ENCODE measurements at places on chromosomes 4 and X.

DNA sequence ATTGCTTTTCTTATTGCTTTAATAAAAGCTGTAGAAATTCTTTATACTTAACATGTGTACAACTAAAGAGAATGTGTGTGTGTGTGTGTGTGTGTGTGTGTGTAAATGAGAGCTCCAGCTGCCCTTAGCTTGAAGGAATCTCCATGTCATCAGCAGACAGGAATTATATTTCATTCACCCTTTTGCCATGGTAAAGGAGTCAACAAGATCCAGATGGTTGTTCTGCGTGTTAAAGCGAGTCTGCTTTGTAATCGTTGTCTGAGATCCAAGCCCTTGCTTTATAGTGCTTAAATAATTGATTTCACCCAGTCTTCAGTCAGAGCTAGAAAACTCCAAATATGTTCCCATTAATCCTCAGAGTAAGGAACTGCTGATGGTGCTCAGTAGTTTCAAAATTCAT is 285.5 kb downstream of the PDGFC start:
- no peak for DNase-seq

DNA sequence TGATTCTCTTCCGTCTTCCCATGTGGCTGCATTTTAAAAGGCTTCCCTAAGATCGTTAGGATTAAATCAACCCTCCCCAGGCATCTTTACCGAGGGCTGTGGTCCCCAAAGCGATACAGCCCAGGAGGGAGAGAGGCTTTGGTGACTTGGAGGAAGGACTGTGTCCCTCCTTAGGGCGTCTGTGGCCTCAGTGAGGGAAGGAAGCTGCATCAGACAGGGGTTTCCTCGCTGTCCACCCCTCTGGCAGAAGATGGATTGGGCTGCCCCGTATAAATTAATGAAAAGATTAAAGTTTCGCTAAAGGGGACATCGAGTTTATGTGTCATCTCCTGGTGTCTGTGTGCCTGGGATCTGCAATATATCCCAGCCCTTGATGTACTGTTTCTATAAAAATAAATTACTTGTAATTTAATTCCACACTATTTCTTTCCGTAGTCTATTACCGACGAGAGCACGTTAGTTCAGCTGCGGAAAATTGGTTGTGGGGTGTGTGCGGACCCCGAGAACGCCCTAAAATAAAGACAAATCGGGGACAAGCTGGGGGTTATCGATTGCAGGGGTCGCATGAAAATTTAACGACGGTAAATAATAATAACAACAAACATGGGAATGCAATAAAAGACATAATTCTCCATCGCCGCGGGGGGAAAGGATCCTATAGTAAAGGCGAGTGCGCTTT is 6.5 kb downstream of the SHOX start:
- DNase-seq: no peak

GRCh38 chr4:11878241-11878640 is 449.5 kb upstream of the HS3ST1 start:
- no peak for DNase-seq

- DNase-seq: no peak
These were observed 60.5 kb upstream of the ADAMTS3 start for GRCh38 chr4:72629540-72629939.

DNA sequence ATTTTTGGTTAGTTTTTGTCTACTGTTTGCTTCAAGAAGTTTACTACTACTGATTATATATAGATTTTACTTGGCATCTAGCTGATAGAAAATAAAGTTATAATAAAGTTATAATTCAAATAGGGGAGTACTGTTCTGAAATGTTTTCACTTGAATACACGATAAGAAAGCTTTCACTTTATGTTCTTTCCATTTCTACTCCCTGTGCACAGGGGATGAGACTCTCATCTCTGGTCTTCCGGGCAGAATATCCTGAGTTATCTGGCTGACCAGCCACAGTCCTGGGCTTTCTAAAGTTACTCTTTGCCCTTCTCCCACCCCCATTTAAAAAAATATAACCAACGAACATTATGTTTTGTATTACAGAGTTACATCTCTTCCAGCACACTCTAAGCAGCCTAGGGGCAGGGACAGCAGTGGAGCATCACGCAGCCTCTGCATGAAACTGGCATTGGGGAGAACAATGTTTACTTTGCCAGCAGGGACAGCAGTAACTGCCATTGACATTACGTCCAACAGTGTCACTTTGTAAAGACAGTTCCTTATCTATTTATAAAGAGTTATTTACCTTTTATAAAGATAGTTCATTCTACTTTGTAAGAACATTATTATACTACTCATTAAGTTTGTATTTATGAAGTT is 64.3 kb downstream of the METTL14 start:
- DNase-seq: peak; percentile 33

- DNase-seq: no peak
These were observed 2023.0 kb upstream of the AGA start for GRCh38 chr4:179465131-179465797.

DNA sequence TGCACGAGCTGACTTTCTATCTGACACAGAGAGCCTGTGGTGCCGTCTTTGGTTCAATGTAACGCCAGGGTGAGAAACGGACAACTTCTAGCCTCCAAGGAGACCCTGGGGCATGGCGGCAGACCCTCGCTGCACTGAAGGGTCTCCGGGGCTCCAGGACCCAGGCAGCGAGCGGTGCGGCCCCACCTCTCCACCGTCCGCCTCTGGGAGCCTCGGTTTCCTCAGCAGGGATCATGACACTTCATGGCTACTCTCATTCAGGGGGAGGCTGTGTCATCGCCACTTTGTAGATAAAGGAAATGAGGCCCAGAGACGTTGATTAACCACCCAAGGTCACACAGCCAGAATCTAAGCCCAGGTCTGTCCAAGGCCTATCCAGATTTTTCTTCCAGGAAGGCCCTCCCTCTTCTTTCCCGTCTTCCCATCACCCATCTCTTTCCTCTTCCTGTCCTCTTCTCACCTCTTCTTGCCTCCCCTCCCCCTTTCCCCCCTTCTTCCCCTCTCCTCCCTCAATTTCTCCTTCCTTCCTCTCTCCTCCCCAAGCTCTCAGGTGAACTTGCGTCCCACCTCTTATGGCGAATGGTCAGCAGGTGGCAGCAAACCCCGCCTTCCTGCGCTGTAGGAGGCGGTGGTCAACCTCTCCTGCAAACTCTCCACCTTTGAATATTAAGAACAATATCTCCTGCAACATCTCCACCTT is 69.3 kb upstream of the HMX1 start:
- DNase-seq: no peak

DNA sequence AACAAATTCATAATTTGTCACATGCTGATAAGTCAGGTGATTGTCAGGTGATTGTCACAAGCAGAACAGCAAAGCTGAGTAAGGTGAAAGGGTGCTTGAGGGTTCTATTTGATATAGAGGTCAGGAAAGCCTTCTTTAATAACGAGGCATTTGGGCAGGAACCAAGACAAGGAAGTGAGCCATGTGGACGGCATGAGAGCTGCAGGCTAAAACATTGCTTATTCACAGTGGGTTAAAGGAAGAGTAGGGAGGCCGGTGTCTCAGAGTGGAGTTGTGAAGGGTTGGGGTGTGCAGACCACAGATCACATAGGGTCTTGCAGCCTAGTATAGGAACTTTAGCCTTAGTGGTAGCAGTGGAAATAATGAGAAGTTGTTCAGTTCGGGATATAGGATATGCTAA is 31.3 kb upstream of the CYP2U1 start:
- DNase-seq: no peak

DNA sequence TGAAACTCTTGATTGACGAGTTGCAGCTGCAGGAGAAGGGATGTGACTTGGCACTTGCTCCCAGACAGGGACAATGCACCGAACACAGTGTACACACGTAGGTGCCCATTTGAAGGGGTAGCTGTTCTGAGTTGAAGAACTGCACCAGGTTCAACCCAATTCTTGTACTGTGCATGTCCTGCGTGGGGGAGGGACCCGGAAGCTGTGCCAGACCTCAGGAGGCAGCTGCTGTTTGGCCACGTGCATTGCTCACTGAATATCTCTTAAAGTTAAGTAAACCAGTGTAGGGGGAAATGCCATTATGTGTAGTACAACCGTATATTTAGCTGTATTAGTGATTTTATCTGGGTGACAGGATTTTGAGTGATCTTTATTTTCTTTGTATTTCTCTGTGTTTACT is 12.0 kb upstream of the RBBP7 start:
- DNase-seq: peak; percentile 2

GRCh38 chr4:95050980-95051701 is 293.4 kb downstream of the BMPR1B start:
- DNase-seq: no peak

DNA sequence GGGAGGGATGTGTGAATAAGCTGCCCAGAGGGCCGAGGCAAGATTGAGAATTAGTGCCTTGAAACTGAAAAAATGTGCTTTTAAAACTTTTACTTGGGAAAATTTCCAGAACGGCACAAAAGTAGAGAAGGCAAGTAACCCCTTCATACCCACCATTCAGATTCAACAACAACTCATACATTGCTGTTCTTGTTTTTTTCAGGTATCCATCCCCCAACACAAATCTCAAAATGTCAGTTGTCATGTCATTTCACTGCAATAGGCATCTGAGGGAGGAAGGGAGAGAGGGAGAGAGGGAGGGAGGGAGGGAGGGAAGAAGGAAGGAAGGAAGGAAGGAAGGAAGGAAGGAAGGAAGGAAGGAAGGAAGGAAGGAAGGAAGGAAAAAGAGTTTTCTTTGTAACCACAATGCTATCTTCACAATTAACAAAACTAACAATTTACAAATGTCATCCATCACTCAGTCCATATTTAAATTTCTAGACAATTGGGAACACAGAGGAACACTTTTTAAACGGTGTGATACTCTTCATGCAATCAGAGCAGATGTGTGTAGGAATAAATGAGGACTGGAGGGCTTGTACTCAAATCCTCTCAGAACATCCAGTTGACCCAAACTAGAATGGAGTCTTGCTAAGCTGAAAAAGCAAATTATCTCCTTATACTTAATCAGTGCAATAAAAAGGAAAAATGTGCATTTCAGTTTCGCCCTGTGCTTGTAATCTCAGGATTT is 54.8 kb upstream of the ADGRG2 start:
- DNase-seq: no peak

- DNase-seq: no peak
These were observed 1964.0 kb downstream of the PCDH7 start for GRCh38 chr4:32684160-32684559.

GRCh38 chr4:36128689-36129088 is 115.6 kb downstream of the ARAP2 start:
- no peak for DNase-seq

DNA sequence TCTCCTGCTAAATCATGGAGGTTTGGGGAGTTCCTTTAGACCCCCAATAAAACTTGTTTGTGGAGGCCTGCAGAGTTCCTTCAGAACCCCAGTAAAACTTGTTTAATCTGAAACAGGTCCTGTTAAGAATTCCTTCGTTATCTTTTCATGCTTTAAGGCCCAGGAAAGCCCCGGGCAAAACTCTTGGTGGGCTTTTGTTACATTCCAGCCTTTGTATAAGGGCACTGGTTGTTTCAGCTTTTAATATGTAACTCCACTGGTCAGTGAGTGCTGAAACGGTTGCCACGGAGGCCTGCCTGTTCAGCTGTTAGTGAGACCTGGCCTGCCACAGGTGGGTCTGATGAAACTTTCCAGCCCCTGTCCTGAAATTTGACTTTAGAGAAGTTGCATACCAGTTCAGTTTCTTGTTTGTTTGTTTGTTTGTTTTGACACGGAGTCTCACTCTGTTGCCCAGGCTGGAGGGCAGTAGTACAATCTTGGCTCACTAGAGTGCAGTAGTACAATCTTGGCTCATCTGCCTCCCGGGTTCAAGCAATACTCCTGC is 12.4 kb upstream of the DHRSX start:
- DNase-seq: no peak

GRCh38 chrX:2502120-2502667 is 1.4 kb upstream of the DHRSX start:
- DNase-seq: no peak

DNA sequence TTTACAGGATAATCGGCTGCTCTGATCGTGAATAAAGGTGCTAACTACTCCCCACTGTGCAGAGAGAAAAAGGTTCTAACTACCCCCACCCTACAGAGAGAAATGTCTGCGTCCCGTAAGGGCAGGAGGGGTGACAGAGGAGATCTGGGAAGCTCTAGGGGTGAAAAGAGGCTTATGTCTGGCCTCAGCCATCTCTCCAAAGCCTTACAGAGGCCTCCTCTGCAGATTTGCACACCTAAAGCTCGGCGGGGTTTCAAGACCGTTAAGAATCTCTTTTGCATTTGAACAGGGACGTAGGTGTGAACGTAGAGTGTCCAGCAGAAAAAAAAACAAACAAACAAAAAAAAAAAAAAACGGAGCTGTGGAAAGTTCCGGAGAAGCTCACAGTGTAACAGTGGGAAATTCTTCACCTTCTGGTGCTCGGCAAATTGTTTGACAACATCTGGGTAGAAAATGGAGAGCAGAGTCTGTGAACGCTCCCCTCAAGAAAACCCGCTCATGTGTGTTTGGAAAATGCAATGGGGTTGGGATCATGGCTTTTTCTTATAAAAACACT is 161.0 kb downstream of the SHOX start:
- DNase-seq: no peak

DNA sequence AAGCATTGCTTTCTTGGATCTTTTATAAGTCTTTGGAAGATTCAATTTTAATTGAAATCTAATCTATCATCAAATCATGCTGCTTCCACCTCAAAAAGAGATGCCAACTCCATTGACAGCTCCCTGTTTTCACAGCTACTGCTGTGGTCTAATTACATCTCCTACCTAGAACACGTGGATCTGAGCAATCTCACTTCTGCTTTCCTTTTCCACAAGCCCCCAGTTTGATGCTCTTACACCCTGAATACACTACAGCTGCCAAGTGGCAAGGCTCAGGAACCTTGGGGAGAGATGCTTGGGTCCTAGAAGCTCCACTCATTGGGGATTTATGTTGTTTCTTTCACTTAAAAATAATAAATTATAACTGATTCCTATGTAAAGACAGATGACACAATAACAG is 172.0 kb downstream of the CFAP299 start:
- DNase-seq: no peak

GRCh38 chr4:17272154-17272553 is 239.7 kb downstream of the QDPR start:
- DNase-seq: no peak

DNA sequence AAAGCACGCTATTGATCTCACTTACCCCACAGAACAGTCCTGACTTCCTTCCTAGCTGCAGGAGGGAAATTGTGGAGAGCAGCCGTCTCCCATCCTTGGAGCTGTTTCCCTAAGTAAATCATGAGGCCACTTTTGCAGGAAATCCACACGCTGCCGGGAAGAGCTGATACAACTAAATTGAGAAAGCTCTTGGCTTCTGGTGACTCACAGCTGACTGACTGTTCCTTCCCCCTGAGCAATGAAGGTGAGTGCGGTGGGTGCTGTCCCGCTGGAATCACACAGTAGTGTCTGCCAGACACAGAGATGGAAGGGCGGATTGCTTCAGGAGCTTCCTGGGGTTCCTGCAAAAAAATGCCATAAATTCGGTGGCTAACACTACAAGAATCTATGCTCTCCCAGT is 268.9 kb downstream of the ASMT start:
- DNase-seq: no peak

Measured in NCI-H1930 (cell line).